ENCODE measurements at places on chromosomes 5 and 9.

GRCh38 chr9:92187989-92188714 is 72.9 kb upstream of the SPTLC1 start:
- DNase-seq = no peak

DNA sequence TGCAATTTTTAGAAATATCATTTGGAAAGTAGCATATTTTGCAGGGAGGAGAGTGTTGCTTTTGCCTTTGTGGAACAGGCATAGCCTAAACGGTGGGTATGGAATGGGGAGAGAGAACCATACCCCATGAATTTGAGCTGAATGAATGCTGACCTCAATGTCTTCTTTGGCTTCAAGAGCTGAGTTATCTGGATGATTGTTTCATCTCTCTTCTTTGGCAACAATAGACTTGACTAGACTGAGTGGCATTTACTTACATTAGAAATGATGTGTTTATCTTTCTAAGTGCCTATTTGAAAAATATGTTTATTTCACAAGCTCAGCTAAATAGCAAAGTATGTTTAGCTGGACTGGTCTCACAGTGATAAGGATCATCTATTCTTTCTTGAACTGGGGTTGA is 42.8 kb downstream of the SPEF2 start:
- no peak for DNase-seq

DNA sequence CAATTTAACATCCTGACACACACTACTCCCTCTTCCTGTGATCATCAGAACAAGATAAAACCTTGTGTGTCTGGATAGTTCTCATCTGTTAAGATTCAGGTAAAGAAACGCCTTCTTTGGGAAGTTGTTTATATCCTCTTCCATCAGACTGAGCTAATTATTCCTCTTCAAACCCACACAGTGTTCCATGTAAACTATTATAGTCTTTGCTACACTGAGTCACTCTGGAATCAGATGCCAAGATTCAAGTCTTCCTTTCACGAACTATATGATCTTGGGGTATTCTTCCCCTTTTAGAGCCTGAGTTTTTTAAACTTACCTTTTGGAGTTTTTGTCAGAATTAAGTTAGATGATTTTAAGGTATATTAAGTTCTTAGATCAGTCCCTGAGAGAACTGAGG is 2.0 kb downstream of the OR1J1 start:
- DNase-seq = no peak

DNA sequence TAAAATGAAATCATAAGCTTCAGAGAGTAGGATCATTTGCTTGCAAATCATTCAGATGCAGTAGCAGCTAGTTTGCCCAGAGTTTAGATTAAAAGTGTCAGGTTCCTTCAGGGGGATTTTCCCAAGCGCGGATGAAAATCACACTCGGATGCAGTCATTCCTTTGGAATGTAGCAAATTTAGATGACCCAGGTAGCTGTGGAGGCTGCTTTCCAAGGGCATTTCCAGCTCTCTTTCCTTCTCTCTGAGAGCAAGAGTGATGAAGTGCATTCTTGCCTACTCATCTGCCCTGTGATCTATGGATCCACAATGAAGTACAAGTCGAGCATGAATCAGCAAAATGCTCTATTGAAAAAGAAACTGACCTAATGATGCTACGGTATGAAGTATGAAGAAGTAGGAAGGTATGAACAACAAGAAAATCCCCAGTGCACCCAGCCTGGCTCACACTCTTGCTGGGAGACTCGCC is 200.2 kb downstream of the PLK2 start:
- no peak for DNase-seq

DNA sequence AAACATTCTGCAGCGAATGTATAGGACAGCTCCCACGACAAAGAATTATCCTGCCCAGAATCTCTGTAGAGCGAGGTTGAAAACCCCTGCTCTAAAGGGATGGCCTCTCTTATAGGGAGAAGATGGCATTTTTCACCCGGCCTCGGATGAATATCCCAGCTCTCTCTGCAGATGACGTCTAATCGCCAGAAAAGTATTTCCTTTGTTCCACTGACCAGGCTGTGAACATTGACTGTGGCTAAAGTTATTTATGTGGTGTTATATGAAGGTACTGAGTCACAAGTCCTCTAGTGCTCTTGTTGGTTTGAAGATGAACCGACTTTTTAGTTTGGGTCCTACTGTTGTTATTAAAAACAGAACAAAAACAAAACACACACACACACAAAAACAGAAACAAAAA is 17.4 kb upstream of the RARS1 start:
- DNase-seq = no peak

- no peak for DNase-seq
Observed at GRCh38 chr5:132883261-132883834, 9.9 kb downstream of the LEAP2 start.

- no peak for DNase-seq
Observed at GRCh38 chr5:92945605-92946097, 635.4 kb downstream of the NR2F1-AS1 start.

GRCh38 chr5:180592176-180592575 is 877 bp upstream of the SCGB3A1 start:
- no peak for DNase-seq

GRCh38 chr5:128532776-128533175 is 5.3 kb downstream of the FBN2 start:
- DNase-seq = no peak

Data from activated gamma-delta T cell treated with anti-CD3 and anti-CD28 coated beads, Interleukin-2, amount 50 U/mL, for 16 hours (primary cell).